ENCODE measurements at places on chromosomes 13 and 19. TPM values are rescaled to one million over a fixed set of nuclear protein-coding genes. Genes with fewer than 3 reads are reported as not detected.

GRCh38 chr13:102974317-102975087 is 91.7 kb downstream of the SLC10A2 start:
- no peak overlapping the region for H3K4me3 ChIP-seq
- H3K4me1 ChIP-seq = peaks cover 2% of the 10 kb centered on the region
- H3K27ac ChIP-seq = no peak overlapping the region
- DNase-seq = no peak

DNA sequence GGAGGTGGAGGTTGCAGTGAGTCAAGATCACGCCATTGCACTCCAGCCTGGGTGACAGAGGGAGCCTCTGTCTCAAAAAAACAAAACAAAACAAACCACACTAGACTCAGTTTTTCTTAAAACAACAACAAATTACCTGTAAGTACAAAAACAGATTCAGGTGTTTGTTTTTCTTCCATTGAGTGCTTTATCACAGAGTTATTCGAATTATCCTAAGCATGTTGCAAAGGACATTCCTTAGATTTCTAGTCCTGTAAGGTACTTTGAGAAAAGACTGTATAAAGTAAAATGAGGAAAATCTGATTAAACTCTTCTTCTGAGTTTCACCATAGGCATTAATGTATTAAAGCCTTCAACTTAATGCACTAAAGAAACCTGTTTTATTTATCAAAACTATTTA is 2.2 kb upstream of the EEF1AKMT1 start:
- DNase-seq = no peak
- no peak overlapping the region for H3K27ac ChIP-seq
- no peak overlapping the region for H3K4me3 ChIP-seq

- H3K4me3 ChIP-seq = no peak overlapping the region
- no peaks in the 10 kb centered on the region for H3K36me3 ChIP-seq
- H3K4me1 ChIP-seq = no peaks in the 10 kb centered on the region
- H3K27ac ChIP-seq = no peak overlapping the region
- no peak for DNase-seq
Observed at GRCh38 chr13:106942563-106942962, 374.6 kb upstream of the ARGLU1 start.

- peaks cover 27% of the 10 kb centered on the region for H3K27me3 ChIP-seq
- no peak overlapping the region for H3K27ac ChIP-seq
- no peak for DNase-seq
- peaks cover 9% of the 10 kb centered on the region for H3K4me1 ChIP-seq
- no peak overlapping the region for H3K4me3 ChIP-seq
Observed at GRCh38 chr13:27415116-27415515, 9.3 kb upstream of the GTF3A start.

The CYP4F3 gene
- 0.22 TPM for total RNA-seq

The ELOF1 gene
- total RNA-seq = 33.9 TPM

The EFNB2 gene
- 0.35 TPM for total RNA-seq
